ENCODE measurements at places on chromosomes 3 and 15.

- peak; percentile 74 for DNase-seq
Measured at GRCh38 chr3:188578576-188579363, 424.8 kb downstream of the LPP start.

GRCh38 chr3:153069598-153070510 is 92.2 kb upstream of the RAP2B start:
- no peak for DNase-seq

GRCh38 chr3:16448639-16449070 is 64.8 kb downstream of the RFTN1 start:
- DNase-seq, result peak; percentile 76

- DNase-seq, result peak; percentile 61
Measured at GRCh38 chr3:129502641-129503408, 25.6 kb upstream of the RHO start.

GRCh38 chr3:141380987-141381386 is 12.7 kb downstream of the ZBTB38 start:
- no peak for DNase-seq

DNA sequence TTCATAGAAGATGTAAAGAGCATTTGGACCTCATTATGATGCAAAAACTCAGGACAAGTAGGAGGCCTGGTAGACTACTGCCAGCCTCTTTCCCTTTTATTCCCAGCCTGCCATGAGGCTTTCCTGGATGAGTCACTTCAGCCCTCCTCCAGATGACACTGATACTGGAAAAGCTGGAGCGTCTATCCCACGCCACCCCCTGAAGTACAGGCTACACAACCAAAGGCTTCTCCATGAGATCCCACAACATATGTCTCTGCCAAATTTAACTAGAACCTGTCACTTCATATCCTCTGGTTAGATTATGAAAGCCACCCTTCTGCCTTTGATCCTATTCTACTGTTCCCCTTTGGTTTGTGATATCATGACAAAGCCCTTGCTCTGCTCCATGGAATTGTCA is 56.1 kb upstream of the CPNE4 start:
- DNase-seq, result no peak

DNA sequence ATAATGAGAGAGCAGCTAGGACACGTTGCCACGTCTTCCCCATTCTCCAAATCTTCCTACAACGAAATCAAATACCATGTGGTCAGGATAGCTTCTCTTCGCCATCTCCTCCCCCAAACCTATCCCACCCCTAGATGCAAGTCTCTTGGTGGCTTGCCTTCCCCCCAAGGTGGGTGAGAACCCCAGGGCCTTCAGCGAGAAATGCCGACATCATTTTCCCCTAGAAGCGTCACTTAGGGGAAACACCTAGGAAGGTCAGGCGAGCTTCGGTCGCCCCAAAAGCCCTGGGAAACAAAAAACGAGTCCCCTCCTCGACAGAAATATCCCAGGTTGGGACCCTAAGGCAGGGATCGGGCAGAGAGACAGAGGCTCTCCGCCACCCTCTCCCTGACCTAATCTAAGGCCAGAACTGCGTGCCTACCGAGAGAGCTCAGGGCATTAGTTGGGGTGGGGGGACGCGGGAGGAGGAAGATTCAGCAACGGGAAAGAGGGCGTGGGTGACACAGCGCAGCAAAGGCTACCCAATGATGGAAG is 502 bp downstream of the DPH3 start:
- no peak for DNase-seq

DNA sequence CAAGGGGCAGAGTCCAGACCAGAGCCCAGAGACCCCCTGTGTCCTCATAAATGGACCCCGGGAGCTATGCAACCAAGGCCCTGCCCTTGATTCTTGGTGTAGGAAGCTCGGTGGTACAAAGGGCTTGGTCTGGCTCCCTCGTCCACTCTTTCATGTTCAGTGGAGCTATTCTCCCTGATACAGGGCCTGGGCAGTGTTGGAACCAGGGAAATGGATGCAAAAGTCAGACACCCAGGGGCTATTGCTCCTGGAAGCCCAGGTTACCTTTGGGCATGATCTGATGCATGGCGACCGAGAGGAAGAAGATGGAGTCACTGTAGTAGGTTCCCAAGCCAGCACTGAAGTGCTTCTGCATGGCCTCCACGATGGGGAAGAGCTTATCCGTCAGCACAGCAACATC is 44.5 kb downstream of the XXYLT1 start:
- no peak for DNase-seq

GRCh38 chr3:197117114-197117513 is 87.5 kb upstream of the MELTF start:
- no peak for DNase-seq

GRCh38 chr3:179942553-179943075 is 94.1 kb downstream of the PEX5L start:
- DNase-seq, result no peak

GRCh38 chr15:67548236-67548852 is 5.8 kb downstream of the MAP2K5 start:
- no peak for DNase-seq

GRCh38 chr3:83877910-83878309 is 1080.9 kb upstream of the CADM2 start:
- no peak for DNase-seq

- DNase-seq, result no peak
Measured at GRCh38 chr3:43012174-43012573, 33.1 kb downstream of the GASK1A start.

DNA sequence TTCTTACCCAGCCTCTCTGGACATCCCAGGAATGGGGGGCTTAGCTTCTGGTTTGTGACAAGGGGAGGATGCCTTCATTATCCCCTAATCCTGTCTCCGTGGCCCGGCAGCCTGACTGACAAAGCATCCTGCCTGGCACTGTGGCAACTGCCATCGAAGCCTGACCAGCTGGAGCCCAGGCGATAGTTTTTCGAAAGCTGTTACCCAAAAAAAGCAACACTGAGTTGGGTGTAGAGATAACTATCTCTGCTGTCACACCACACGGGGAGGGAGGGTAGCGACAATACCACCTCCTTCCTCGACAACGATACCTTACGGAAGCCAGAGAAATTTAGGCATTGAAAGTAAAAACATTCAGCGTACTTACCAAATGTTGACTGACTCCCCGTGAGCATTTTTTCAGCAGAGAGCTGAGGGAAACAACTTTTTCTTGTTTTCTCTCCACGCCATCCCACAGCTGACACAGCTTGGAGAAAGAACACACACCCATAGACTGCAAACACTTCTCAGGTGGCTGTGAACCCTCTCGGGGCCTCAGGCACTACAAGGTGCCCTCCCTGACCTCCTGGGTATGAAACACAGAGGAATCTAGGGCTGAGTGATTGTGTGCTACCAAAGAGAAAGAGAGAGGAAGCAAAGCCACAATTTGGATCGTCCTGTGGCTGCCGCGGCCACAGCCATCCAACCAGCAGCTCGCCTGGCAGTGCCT is 361.9 kb upstream of the ICE2 start:
- DNase-seq, result no peak

- DNase-seq, result no peak
Measured at GRCh38 chr3:26622621-26623418, at the start of gene LRRC3B. Gene LRRC3B (plus strand): TSS chr3:26622772. CDS start chr3:26709673, 86,901 bp downstream.

- no peak for DNase-seq
Measured at GRCh38 chr15:52362497-52362896, 66.9 kb upstream of the MYO5C start.

GRCh38 chr3:42745291-42745745 is 27.7 kb downstream of the CCDC13 start:
- DNase-seq, result no peak

DNA sequence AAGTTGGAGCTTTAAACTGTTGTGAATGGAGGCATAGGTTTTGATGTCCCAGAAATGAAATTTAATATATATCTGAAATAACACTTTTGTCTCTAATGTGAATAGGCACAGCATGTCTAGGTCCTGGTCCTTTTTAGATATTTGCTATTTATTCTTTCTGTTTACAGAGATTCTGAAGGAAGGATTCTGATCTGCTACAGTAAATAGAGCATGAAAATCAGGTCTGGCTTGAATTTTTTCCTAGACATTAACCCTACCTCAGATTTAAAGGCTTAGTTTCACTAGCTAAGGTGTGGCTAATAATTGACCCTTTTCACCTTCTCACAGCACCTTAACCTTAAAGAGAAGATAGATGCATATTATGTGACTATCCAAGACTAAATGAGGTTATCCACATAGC is 48.0 kb upstream of the SYNPR start:
- DNase-seq, result no peak

- DNase-seq, result no peak
Measured at GRCh38 chr3:59839283-59839682, 789.5 kb upstream of the CFAP20DC start.

DNA sequence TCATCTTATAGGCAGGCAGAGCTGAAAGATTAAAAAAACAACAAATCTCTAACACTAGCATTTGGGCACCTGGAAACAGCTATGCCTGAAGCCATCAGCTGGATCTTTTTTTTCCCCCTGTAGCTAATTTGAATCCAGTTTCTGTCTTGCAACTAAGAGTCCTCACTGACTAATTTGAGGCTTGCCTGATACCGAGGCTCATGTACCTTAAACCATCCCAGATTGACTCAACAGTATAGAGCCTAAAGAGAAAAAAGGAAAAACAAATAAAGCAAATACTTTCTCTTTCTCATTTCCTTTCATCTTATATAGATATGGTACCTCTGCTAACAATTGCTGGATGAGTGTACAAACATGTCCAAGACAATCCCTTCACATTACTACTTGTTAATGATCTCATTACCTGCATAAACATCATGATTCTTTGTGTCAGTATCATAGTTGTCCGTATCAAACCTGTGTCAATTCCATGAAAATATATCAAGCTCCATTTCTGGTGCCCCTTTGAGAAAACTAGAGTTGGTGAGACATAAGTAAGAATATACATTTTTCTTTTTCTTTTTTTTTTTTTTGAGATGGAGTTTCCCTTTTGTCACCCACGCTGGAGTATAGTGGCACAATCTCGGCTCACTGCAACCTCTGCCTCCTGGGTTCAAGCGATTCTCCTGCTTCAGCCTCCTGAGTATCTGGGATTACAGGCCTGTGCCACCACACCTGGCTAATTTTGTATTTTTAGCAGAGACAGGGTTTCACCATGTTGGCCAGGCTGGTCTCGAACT is 43.1 kb downstream of the BHLHE40 start:
- no peak for DNase-seq

DNA sequence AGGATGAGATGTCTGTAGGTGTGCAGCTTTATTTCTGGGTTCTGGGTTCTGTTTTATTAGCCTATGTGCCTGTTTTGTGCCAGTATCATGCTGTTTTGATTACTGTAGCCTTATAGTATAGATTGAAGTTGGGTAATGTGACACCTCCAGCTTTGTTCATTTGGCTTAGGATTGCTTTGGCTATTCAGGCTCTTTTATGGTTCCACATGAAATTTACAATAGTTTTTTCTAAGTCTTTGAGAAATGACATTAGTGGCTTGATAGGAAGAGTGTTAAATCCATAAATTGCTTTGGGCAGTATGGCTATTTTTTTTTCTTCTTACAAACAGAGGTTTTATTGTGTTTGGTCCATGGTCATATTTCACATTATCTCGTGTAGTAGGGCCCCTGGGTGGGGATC is 285.8 kb upstream of the GADL1 start:
- DNase-seq, result no peak
